ENCODE measurements at places on chromosomes 7 and 10.

DNA sequence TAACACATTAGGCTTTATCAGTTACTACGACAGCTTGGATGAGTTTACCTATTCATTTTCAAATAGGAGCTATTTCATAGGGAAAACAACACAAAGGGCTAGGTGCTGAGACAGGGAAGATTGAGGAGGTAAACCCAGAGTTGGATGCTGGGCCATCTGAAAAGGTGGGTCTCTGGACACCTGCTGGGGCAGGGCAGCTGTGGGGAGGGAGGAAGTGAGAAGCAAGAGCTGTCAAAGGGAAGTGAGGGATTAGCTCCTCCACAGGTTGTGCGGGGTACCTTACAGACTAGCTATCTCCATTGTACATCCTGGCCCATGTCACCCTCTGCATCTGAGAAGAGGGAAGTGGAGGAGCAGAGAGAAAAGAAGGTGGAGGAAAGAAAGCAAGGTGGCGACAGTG is 48.9 kb downstream of the BLNK start:
- DNase-seq, result no peak

GRCh38 chr10:21068026-21068656 is 171.0 kb upstream of the NEBL start:
- DNase-seq, result no peak

GRCh38 chr7:10537764-10538163 is 435.9 kb upstream of the PHF14 start:
- no peak for DNase-seq

DNA sequence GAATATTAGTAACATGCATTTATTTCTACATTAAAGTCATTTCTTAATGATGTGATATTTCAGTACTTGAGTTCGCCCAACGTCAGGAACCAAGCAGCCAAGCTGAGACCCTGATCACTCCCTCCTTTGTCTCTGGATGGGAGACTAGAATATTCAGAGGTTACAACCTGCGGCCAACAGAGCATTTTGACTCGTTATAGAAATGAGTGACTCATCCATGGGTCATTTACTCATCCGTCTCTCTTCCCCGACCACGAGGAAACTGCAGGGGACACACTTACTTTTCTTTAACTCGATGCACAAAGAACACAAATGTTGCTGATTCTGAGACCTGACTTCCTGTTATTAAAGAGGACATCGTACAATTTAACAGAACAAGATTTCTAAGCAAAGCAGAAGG is 343.3 kb downstream of the FRMD4A start:
- no peak for DNase-seq

- DNase-seq, result no peak
Measured at GRCh38 chr10:99870123-99870730, 87.8 kb downstream of the ABCC2 start.

DNA sequence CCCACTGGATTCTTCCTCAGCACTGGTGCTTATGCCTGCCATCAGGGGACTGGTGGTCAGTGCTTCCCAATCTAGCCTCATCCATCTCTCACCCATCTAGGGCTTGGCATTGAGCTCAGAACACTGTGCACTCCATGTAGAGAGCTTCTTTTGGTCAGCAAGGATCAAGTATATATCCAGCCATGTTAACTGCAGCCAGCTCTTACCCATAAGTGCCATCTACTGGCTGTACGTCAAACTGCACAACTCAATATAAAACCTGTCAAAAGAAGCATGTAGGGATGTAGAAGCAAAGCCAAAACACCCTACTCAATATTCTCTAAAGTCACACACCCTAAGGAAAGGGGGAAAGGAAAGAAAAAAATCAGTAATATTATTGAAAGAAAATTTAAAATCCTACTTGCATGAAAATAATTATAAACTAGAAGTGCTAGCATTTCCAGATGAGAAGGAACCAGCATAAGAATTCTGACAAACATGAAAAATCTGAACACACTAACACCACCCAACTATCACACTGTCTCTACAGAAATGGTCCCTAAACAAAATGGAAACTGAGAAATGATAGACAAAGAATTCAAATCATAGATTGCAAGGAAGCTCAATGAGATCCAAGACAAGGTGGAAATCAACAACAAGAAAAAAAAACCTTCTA is 531.1 kb upstream of the STEAP1 start:
- peak; percentile 27 for DNase-seq

DNA sequence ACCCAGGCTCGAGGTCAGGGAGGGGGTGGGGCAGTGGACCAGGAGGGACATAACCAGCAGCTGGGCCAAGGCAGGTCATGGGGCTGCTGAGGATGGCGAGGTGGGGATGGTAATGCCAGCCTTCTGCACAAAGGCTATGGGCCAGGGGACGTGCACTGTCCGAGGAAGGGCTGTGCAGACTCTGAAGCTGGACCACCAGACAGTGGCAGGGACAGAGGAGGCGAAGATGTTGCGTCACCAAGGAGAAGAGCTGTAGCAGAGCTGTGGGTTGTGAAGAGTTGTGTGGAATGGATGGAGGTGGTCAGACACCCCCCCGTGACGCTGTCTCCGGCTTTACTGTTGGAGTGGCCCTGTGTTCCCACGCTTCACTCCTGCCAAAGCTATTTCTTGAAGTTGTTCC is 1.8 kb downstream of the CLEC2L start:
- no peak for DNase-seq

- no peak for DNase-seq
Measured at GRCh38 chr7:28806841-28807240, 151.3 kb downstream of the TRIL start.

DNA sequence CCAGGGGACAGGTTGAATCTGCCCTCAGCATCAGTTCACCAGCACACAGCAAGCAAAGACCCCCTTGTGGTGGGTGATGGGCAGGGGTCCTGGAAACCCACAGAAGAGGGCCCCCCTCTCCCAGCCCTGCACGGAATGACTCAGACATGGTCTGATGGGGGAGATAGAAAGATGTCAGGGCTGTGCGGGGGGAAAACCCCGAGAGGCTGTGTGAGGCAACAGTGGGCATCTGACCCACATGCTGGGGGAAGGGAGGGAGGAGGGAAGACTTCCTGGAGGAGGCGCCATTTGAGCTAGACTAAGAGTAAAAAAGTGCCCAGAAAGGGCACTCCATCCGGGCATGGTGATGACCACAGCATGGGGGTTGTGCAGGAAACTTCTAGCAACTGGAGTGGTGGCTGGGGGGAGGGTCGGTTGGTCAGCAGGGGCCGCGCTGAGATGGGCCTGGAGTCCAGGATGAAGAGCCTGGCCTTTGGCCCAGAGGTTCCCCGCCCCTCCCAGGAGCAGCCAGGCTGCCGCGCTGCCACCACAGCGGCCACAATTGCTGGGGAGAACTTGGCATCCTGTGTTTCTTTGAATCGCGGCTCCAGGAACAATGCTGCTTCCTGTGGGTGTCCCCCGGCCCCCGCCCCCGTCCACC is 2.5 kb downstream of the LFNG start:
- DNase-seq, result no peak

GRCh38 chr7:16492513-16493062 is 27.1 kb upstream of the SOSTDC1 start:
- DNase-seq, result no peak

GRCh38 chr10:34370126-34370525 is 445.0 kb downstream of the PARD3 start:
- DNase-seq, result no peak

DNA sequence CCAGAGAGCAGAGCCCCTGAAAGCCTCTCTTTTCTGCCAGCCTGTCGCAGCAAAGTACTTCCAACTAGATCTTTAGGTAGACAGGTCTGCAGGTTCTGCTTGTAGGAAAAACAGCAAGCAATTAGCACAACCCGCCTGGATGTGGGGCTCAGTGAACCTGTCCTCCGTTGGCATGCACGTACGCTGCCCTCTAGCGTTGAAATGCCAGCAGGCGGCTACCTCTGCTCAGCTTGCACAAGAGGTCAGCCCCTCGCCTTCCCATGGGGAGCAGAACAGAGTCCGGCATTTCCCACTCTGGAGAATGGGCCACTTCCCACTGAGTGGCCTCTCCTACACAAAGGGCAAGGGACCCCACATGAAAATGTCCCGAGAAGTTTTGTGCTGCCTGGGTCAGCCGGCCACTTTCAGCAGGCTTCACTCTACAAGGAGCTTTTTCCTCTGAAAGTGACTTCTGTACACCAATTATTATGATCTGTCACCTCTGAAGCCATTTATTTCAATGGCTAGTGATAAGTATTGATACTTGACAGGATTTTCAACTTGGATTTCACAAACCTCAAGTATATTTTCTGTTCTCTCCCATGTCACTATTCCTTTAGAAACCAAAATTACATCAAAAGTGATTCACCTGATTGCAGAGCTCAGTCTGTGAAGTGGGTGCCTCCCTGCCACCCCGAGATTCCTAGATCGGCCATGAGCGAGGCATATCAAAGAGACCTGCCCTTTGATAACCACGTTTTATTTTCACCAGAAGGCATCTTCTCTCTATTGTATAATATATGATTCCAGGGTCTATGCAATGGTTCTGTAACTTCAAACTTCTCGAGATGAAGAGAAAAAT is 56.7 kb downstream of the JCAD start:
- DNase-seq, result no peak

- DNase-seq, result no peak
Measured at GRCh38 chr10:58448121-58448935, 63.1 kb downstream of the TFAM start.

DNA sequence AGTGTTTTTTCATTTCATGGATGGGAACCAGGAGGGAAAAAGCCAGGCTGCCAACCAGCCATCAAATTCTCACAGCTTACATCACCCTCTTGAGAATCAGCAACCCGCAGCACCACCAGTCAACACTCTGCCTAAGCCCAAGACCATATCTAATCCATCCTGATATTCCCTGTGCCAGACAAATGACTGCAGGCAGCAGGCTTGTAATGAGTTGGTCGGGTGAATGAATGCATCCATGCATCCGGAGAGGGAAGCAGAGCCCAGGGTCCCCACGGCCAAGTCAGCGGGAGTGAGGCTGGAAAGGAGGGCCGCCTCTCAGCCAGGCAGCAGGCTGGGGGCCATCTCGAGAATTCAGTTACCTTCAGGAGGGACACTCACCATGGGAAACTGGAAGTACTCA is 46.9 kb downstream of the SLIT1 start:
- no peak for DNase-seq

GRCh38 chr7:45938626-45939302 is 17.7 kb upstream of the IGFBP3 start:
- DNase-seq, result no peak

DNA sequence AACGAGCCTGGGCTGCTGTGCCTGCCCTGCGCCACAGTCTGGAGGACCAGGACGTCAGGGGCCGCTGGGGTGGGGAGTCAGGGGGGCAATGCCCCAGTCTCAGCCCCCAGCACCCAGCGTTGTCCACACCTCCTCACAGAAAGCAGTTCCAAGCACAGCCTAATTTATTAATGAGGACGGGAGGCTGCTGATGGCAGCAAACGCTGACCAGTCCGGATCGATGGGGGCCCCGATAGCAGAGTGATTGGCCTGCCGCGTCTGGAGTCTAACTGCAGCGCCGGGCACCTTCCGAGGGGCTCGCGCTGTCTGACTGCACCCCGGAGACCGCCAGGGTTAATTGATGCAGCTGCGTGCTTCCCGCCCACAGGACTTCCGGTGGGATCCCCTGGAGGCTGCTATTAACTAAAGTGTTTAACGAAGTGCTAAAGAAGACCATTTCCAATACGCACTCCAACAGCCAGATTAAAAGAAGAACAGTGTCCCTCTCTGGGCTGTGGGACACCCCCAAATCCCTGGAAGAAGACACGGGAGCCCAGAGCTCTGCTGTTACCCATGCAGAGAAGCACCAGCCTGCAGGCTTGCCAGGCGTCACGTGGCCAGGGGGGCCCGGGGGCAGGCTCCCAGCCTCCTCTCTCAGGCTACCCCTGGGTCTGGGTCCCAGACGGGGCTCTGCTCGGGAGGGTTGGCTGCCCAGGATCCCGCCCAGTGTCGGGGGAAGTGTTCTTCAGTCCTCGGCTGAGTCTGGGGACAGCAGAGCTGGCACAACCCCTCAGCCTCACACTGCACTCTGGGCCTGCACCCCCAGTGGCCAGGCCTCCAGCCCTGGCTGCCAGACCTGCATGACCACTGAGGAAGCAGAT is 63.8 kb downstream of the MICALL2 start:
- DNase-seq, result no peak

DNA sequence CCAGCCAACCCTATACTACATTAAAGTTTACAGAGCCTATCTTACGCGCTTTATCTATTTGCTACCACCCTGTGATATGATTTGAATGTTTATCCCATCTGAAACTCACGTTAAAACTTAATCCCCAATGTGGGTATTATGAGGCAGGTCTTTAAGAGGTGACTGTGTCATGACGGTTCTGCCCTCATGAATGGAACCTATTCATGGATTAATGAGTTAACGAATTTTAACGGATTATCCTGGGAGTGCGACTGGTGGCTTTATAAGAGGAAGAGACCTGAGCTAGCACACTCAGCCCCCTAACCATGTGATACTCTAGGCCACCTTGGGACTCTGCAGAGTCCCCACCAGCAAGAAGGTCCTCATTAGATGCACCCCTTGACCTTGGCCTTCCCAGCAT is 37.8 kb downstream of the SRPK2 start:
- no peak for DNase-seq

DNA sequence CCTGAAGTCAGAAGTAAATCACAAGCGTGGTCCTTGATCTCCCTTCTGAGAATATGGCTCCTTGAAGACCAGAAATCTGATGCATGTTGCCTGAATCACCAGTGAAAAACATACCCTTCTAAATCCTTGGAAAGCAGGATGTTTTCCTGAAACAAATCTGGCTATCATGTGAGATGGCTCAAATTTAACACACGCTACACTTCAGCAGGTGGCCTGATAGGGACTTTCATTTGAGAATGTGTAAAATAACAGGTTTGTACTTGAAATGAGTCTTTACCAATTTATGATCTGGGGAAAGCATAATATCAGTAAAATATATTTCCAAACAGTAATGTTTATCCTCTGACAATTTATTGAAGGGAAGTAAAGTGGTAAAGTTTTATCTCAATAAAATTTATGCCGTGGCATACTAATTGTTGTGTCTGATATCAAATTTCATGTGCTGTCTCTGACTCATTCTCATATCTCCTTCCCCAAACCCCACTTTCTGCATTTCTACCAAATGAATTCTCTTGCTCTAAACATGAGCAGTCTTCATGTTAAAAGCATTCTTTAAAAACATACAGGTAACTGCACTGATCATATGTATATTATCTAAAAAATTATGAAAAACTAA is 17.4 kb downstream of the CYP3A4 start:
- no peak for DNase-seq

DNA sequence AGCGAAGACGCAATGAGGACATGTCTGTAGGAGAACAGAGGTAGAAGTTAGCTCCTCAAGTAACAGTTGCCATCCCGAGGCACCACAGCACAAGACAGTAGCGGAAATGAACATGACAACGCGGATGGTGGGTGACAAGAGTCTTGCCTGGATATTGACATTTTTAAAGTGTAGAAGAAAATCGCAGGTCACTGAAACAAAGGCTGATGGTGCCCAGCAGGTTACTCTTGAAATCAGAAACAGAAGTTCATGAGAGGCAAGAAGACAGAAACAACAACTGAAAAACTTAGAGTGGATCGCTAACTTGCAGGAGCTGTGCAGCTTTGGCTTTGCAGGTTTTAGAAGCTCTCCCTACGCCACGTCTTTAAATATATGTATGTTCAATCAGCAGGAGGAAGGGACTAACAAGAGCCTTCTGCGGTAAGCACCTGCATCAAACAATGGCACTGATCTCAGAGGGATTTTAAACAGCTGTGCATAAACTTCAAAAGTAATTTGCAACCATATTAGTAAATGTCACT is 1.8 kb downstream of the PRKCQ start:
- no peak for DNase-seq

- DNase-seq, result no peak
Measured at GRCh38 chr10:26780793-26781601, 79.8 kb downstream of the ABI1 start.
